AG10803 (cell line): ENCODE measurements at places on chromosomes 11 and 22.

GRCh38 chr11:120722524-120722923 is 211.0 kb downstream of the GRIK4 start:
- DNase-seq = no peak

DNA sequence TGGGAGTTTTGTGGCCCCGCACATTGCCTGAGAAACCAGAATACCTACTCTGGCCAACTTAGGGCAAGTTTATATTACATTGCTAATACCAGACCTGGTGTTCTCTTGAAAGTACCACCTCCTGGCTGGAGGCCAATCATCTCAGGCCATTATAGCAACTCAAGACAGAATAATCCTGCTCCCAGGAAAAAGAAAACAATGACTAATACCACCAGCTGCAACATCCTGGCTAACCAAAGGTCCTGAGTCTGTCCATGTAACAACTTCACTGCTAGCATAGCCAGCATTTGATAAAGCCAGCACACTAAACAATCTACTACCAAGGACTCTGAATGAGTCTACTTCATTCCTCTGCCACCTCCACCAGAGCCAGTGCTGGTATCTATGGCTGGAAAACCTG is 1298.7 kb upstream of the CNTN5 start:
- no peak for DNase-seq

DNA sequence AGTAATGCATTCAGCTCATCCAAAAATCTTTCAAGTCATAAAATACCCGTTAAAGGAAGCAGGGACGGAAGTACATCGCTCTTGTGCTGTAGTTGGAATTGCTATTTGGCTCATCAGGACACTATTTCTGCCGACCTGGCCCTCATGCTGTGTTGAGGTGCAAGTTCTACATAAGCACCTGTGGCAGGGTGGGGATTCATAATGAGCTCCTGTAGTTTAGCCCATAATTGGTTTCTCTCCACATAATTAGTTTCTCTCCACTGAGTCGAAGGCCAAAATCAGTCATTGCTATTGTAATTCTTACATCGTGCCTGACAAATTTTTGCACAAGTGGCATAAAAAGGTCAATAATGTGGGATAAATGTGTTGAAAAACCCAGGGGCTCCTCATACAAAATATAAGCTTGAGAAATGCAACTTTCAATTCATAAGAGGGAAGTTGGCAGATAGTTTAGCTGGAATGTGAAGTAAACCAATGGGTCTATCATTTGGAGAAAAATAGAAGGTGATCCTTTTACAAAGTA is 14.9 kb upstream of the ISX start:
- DNase-seq = no peak

DNA sequence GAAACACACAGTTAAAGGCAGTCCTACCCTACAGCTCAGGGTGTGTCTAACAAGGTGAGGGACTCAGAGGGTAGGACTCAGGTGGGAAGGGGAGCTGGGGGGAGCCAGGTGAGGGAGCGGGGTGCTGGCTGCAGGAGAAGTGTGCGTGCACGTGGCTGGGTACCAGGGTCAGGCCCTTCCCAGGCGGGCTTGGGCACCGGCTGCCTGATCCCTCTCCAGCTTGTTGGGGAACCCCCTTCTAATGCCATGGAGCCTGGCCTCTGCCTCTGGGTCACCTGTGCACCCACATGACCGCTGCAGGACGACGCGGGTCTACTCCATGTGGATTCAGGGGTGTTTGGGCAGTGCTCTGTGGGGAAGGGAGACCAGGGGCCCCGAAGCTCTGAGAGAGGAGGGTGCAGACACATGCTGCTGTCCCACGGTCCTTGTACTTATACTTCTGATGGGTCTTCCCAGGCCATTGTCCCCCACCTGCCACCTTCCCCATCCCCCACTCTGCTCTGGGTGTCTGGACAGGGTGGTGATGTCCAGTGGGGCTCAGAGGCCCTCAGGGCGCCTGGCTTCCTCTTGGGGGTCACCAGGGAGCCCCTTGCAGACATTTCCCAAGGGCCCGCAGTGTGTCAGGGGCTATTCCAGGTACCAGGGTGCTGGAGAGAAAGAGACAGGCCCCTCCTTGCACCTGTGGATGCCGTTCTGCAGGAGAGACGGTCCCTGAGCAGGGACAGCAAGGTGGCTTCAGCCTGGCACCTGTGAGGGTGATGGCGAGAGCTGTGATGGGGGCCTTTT is 10.4 kb upstream of the MRGPRD start:
- no peak for DNase-seq

- no peak for DNase-seq
Observed at GRCh38 chr11:102272047-102272824, 45.0 kb upstream of the BIRC3 start.

DNA sequence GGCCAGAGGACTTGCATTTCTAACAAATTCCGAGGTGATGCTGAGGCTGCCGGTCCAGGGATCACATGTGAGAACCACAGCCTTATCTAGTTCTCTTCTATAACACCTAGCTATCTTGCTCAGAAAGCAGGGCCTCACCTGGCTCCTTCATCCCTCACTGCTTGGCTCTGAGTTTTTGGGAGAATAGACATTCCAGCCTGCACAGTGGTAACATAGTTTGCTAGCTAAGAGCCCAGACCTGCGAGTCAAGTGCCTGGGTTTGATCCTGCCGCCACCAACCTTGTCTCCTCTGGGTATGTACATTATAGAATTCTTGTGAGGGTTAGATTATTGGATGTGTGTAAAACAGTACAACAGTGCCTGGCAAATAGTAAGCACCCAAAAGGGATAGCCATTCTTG is 13.5 kb upstream of the POU2AF1 start:
- DNase-seq = no peak

DNA sequence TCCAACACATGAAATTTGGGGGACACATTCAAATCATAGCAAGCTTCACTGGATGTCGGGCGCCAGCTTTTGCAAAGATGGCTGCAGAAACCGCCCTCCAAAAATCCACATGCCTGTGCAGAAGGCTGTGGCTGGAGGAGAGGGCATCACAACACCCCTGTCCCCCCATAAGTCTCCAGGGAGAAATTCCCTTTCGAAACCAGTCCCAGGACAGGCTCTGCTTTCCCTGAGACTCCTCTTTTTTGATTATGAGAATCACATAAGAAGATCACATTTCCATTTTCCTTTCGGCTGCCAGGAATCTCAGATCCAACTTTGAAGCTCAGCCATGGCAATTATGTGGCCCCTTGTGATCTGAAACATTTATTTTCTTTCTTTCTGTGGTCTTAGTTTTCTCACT is 9.7 kb downstream of the LIF start:
- no peak for DNase-seq
